Activated naive CD4-positive, alpha-beta T cell treated with Interleukin-2 at 50 U/mL for 16 hours (primary cell): ENCODE measurements at places on chromosomes 2 and 18.

DNA sequence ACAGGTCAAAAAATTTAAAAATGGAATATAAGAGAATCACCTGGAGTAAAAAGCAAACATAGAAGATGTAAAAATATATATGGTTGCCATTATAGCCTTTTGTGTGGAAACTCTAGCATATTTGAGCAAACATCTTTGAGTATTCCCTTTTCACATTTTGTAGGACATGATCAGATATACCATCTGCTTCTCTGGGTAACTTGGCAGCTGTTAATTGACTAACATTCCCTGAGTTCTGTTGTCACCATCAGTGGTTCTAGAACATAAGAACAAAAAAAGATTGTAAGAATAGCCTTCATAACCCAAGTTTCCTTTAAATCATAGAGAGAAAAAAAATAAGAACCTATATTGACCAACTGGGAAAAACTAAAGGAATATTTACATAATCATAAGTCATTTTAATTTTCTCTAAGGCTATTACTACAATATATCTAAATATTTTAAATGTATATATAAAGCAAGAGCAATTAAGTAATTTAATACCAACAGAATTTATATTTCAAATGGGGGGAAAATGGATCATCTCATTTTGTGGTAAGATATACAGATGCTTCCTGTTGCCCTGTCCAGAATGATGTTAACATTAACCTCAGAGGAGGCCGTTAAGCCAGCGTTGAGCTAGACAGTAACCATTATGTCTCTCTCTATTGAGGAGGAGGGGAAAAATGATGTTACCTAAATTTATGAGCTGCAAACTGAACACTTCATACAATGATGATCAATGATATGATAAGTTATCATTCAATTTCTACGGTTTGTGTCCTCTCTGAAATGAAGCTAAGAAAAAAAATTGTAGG, 9.8 kb upstream of the INO80D start:
- DNase-seq, result no peak

GRCh38 chr2:225074919-225075681, 32.8 kb upstream of the DOCK10 start:
- no peak for DNase-seq

DNA sequence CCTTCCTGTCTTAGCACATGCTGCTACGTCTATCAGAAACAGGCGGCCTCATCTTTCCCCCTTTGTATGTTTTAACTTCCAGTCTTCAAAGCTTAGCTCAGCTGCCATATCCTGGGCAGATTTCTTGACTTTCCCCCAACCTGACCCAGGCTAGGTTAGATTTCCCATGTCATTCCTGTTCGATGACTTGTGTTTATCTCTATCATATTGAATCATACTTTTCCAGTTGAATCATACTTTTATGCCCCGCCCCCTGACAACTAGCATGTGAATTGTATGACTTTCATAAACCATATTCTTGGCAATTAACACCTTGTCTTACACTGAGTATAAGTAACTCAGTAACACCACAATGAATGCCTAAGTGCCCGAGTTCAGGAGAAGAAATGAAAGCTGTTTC, 128.3 kb downstream of the CYRIA start:
- DNase-seq, result no peak

GRCh38 chr2:238908960-238909951, 61.4 kb downstream of the TWIST2 start:
- DNase-seq, result no peak

- DNase-seq, result no peak
Measured at GRCh38 chr2:43274055-43274454, 47.6 kb upstream of the ZFP36L2 start.

DNA sequence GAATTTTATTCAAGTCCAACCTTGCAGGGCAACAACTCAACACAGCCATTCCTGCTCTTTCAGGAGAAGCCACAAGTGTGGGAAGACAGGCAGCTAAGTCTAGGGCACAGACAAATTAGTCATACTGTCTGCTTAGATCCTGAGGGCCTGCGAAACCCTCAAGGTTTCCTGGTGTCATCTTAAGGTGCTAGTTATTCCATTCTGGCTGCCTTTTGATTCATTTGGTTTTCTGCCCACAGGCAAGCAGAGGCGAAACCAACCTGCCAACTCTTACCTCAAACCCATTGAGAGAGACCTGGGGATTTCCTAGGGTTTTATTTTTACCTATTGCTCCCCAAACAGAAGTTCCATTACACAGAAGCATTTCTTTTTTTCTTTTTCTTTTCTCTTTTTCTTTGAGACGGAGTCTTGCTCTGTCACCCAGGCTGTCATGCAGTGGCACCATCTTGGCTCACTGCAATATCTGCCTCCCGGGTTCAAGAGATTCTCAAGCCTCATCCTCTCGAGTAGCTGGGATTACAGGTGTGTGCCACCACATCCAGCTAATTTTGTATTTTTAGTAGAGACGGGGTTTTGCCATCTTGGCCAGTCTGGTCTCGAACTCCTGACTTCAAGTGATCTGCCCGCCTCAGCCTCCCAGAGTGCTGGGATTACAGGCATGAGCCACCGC, 23.7 kb upstream of the SCYGR1 start:
- peak; percentile 71 for DNase-seq

DNA sequence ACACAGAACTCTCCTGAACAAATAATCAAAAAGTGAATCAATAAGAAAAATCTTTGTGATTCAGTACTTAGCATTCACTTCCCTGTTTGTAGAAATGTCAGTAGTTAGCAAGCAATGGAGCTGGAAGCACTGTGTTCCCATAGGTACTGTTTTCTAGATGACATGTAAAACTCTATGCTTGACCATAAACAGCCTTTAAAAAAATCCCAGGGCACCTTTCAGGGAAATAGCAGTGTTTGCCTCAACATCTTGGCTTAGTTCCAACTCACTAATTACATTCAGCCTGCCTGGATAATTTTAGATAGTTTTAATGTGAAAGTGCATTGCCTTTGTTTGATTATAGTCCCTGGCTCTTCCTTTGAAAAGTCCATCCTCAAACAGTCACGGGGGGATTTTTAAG, 721.8 kb downstream of the ERBB4 start:
- DNase-seq, result no peak

DNA sequence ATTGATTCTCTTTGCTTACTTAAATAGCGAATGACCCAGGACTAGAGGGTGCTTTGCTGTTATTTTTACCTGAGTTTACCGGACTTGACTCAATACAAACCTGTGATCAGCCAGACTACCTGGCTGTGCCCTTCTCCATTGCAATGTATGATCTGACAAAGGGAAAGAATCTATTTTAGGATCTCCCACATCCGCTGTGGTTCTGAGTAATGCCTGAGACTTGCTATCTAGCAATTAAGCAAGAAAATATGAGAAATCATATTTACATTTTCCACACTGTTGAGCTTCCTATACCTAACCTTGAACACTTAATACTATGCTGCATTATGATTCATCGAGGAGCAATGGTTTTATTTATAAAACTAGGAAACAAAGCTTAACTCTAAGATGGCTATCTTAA, 215.2 kb downstream of the RAD51AP2 start:
- no peak for DNase-seq
